ENCODE measurements at places on chromosomes 3 and 15.

GRCh38 chr15:73072894-73073293 lies 20.6 kb downstream of the NEO1 start:
- no peak for DNase-seq

GRCh38 chr3:5051772-5052171 lies 70.3 kb upstream of the ARL8B start:
- DNase-seq = no peak

GRCh38 chr3:100027321-100027720 lies 87.0 kb downstream of the FILIP1L start:
- DNase-seq = no peak

GRCh38 chr15:85329561-85330422 lies 50.6 kb upstream of the AKAP13 start:
- DNase-seq = no peak

DNA sequence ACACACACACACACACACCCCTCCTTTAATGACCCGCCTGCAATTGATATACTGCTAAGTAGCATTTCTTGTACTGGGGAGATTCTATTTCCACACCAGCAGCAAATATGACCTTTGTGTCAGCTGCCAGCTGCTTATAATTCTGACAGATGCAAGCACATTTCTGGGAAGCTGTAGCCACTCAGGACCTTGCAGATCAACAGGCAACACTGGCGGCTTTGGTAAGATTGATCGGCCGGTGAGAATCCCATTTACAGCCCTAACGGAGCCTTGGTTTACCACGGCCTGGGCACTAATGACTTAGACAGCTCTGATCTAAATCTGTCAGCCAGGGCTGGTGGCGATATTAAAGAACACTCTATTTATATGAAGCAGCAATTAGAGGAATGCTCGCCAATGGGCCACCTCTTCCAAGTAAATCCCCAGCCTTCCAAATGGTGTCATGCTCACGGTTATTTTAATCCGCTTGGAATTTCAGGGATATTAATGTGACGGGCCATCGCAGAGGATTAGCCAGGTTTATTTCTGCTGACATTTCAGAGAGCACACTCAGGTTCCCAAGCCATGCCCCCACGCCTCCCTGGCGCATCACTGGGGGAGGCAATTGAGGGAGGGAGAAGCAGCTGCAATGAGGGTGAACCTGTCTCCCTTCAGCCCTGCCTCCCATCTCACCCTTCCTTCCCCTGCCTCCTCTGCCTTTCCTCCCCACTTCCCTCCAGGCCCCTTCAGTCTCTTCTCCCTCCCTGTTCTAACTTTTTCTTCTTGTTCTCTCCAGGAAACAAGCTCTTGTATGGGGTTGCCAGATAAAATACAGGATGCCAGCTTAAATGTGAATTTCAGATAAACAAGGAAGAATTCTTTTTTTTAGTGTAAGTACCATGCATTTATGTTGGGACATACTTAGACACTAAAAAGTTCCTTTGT lies 287.0 kb downstream of the TLE3 start:
- no peak for DNase-seq

Measured in HTR-8/SVneo (cell line).